ENCODE measurements at places on chromosomes 5 and 9.

DNA sequence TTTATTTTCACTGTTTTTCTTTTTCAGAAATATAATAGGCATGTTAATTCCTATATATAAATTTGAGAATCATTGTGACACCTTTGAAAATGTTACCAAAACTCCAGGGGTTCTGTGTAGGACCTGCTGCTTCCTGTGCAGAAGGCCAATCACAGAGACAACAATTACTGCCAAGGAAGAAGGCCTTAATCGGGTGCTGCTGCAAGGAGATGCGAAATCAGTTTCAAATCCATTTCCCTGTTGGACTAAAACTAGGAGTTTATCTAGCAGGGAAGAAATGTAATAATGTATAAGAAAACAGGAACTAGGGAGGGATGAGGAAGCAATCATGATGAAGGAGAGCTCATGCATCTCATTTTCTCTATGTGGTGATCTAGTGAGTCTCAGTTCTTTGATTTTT lies 209.7 kb upstream of the NUDT12 start:
- no peak for DNase-seq

DNA sequence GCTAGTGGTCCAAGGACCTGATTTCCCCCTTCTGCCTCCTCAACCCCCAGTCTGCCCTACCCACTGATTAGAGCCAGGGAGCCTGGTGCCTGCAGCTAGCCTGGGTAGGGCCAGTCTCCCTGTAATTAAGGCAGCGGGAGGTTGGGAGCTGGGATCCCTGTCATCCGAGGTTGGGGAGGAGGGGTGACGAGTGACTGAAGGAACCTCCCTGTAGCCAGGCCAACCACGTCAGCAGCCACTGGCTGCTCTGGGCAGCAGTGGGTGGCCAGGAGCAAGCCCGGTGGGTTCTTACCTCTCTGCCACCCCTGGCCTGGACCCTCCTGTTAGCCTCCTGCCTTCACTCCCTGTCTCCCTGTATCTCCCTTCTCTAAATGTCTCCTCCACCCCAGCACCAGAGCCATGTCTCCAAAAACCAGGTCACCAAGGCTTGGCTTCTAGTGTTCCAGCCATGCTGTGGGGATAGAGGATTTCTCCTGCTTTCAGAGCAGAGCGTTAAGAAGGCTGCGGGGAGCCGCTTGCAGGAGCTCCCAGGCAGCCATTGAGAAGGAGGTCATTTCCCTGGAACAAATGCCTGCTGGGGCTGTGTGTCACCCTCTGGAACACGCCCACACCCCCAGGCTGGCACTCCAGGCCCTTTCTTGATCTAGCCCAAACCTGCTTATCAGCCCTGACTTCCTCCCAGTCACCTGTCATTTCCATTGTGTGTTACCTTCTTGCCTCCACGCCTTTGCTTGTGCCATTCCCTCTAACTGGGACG lies 65.0 kb upstream of the GGTA1 start:
- no peak for DNase-seq

GRCh38 chr5:59039296-59040023 lies 456.6 kb downstream of the RAB3C start:
- DNase-seq, result no peak

GRCh38 chr9:113349445-113350094 lies at the start of gene BSPRY:
Gene BSPRY, plus strand, starts transcription at chr9:113349541. Its CDS starts 39 bp downstream, at chr9:113349580.
- DNase-seq, result peak; percentile 18

GRCh38 chr5:38725371-38725865 lies 120.4 kb upstream of the OSMR start:
- DNase-seq, result no peak

Measured in HCT116 (cell line).